GM23338 (cell line): ENCODE measurements at places on chromosomes 2 and 18.

DNA sequence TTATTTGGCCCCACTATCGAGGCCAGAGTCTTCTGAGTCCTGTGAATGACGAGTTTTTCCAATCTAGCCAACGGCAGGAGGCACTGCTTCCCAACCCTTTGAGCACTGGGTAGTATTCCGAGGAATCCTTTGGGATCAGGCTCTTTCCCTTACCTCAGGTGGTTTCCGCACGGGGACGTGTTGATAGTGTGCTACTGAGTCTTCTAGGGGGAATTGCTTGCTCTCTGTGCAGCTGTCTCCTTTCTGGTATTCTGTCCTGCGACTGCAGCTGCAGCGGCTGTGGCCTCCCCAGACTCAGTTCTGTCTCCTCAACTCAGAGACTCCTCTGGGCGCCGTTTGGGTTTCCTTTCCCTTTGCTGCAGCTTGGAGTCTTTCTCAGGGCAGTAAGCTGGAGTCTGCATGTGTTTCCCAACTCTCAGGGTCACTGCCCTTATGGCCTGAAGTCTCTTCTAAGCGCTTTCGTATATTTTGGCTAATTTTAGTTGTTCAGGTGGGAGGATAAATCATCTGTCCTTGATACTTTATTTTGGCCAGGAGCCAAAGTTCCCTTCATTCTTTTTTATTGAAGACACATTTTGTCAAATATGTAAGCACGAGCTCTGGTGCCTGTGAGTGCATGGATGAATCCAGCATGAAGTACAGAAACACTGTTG, 118.4 kb downstream of the MAP4K4 start:
- DNase-seq, result peak; percentile 34

DNA sequence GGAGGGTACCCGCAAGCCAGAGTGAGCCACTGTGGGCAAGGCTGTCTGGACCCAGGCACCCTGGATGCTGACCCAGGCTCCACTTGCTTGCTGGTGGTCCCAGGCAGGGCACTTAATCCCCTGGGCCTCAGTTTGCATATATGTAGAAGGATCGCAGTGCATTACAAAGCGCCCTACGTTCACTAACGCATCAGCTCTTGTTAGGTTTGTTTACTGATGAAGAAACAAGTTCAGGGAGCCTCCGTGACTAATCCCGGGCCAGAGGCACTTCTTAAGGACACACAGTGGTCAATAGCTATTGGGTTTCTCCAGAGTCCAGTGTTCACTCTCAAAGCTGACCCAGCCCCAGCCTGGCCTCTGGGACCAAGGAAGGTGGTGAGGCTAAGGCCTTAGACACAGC, 70.2 kb downstream of the LBH start:
- peak; percentile 69 for DNase-seq

- no peak for DNase-seq
Observed at GRCh38 chr2:21314322-21314835, 190.6 kb downstream of the TDRD15 start.

DNA sequence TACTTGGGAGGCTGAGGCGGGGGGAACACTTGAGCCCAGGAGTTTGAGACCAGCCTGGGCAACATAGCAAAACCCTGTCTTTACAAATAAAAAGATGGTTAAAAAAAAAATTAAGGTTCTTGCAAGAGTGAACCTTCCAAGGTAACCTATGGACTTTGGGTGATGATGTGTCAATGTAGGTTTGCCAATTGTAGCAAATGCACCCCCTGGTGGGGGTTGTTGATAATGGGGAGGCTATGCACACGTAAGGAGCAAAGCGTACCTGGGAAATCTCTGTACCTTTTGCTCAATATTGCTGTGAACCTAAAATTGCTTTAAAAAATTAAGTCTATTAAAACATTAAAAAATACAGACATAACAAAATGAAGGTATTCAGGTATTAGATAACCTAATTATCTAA, 70.4 kb downstream of the CWC22 start:
- peak; percentile 84 for DNase-seq
